ENCODE measurements at places on chromosomes 6 and 20.

GRCh38 chr20:57374343-57374930 lies 16.8 kb upstream of the RBM38 start:
- no peak for DNase-seq

GRCh38 chr20:9367746-9368145 lies 146.6 kb upstream of the LAMP5 start:
- DNase-seq, result no peak

DNA sequence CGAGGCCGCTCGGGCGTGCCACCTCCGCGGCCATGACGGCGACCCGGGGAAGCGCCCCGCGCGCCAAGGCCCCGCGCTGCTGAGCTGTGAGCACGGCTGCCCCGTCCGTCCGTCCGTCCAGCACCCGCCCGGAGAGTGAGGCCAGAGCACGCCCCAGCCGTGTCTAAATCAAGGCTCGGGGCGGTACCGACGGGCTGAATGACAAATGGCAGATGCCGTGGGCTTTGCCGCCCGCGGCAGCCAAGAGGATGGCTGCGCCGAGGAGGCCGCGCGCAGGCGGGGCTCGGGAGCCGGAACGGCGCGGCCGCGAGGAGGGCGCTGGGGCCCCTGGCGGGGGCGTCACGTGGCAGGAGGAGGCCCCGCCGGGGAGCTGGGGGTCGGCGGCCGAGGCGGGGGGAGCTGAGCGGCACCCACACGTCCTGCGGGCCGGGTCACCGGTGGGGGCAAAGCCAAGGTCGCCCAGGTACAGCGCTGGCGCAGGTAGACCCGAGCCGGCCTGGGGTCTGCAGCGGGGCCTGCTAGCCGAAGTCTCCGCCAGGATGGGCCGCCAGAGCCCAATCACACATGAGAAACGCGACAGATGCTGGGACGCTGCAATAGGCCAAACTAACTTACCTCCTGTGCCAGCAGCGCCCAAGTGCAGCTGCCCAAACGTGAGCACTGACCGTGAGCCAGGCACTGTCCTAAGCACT lies at the start of gene PLAGL1:
Gene PLAGL1 (minus strand): TSS at position 140 of the 692 bp plus-strand sequence. CDS start 60,123 bp downstream, outside the sequence.
- DNase-seq, result peak; percentile 16

DNA sequence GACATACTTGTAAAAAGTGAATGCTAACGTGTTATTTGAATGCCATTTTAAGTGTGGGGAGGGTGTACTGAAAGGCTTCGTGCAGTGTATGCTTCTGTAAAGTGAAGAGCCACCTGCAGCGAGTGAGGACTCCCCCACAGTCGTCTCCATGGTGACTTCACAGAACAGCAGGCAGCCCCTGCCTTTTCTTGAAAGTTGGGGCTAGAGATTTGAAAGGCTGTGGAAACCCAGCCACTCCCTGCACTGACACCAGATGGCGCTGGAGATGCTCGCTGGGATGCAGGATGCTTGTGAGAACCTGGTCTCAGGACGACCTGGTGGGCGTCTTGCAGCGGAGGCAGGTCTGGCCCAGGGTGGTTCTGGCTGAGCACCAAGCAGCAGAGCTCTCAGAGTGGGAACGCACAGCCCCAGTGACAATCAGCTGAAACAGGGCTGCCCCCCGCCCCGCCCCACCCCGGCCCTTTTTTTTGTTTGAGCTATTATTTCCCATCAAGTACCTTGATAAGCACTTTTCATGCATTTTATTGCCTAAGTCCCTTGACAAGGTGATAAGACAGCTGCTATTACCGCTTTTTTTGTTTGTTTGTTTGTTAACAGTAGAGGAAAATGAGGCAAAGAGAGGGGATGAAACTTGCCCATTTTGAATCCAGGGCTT lies 150.3 kb downstream of the SYCP2 start:
- no peak for DNase-seq

DNA sequence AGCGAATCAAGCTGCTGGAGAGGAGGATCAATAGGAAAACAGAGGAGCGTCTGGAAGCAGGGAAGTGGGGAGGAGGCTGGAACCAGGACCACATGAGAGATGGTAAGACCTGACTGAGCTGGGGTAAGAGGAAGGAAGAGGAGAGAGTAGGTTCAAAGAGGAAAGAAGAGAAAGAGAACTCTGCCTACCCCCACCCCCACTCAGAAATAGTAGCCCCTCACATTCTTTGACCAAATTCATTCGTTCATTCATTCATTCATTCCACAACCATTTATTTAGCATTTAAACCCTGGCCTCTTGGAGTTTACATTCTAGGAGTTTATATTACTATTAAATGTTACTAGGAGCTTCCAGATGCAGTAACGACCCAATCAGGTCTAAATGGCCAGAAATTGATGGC lies 15.8 kb upstream of the HCK start:
- no peak for DNase-seq

DNA sequence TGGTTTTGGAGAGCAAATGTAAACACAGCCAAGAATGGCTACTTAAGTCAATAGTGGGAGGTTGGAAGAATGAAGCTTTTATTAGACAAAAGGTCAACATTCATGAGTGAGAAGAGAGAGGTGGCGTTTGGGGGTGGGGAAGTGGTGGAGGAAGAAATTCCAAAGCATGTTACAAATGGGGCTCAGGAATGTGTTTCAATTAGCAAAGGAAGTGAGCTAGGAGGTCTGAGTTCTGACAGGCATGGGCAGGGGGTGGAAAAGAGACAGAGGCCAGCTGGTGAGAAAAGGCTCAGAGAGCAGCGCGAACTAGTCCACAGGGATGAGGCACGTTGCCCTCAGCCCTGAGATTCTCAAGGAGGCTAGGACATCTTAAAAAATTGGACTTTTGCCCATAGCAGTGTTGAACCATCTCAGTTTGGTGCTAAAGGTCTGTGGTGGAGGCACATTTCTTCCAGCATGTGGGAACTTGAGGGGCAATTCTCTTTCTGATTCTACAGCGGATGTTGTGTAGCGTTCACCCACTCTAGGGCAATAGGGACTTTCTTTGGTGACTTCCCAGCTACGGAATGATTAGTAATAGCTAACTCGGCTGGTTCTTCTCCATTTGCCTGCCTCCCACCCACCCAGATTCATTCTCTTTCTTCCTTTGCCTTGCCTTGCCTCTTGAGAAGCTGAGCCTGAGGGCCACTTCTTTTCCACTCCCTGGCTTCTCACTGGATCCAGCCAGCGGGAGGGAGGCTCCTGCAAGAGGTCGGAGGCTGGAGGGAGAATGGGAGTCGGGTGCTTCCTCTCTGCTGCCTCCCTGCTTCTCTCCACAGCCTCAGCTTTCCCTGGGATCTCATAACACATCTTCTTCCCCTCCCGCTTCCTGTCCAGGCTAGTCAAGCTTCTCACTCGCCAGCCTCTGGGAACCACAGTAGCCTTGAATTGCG lies 45.1 kb upstream of the NEDD9 start:
- peak; percentile 70 for DNase-seq

GRCh38 chr20:51517839-51518238 lies 24.7 kb downstream of the NFATC2 start:
- no peak for DNase-seq

DNA sequence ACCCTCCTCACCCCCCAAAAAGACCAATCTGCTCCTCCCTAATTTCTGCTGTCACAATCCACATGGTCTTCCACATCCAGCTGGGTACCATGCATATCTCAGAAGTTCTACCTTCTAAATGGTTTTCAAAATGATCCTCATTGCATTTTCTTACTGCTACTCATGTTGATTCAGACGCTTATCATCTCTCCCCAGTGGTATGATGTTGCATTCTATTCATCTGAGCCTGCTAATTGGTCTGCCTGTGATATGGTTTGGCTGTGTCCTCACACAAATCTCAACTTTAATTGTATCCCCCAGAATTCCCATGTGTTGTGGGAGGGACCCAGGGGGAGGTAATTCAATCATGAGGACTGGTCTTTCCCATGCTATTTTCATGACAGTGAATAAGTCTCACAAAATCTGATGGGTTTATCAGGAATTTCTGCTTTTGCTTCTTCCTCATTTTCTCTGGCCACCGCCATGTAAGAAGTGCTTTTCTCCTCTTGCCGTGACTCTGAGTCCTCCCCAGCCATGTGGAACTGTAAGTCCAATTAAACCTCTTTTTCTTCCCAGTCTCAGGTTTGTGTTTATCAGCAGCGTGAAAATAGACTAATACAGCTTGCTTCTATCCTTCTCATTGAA lies 41.4 kb upstream of the CLIC5 start:
- no peak for DNase-seq

DNA sequence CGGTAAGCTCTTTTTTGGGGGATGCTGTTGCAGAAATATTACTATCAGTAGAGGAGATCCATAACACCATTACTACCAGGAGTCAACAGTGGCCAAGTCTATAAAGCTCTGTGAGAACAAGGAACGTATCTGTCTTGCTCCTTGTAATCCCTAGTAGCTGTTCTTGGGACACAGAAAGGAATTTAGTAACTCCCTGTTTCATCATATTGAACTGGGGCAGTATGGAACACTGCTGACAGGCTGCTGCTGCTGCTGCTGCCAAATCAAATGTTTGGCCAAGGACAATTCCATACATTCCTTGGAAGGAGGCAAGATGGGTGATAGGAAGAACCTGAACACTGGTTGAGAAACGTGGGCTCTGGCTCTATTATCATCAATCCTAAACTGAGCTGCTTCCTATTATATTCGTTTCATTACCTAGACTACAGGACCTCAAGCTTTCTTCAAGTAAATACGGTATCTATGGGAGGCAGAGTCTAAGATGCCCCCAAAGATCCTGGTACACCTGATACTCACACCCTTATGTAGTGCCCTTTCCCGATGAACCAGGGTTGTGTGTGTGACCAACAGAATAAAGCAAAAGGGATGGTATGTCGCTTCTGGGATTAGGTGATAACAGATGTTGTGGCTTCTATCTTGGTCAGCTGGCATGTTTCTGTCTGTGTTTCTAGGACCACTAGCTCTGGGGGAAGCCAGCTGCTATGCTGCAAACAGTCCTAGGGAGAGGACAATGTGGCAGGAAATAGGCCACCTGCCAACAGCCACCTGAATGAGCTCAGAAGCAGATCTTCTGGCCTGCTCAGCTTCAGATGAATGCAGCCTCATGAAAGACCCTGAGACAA lies 39.5 kb downstream of the ELOVL5 start:
- DNase-seq, result no peak

- DNase-seq, result no peak
Observed at GRCh38 chr6:157235600-157236039, 87.7 kb downstream of the TMEM242 start.

- DNase-seq, result no peak
Observed at GRCh38 chr6:2378891-2379652, 133.7 kb upstream of the GMDS start.

- no peak for DNase-seq
Observed at GRCh38 chr6:159084493-159085091, 39.8 kb upstream of the TAGAP start.

GRCh38 chr6:144159223-144159622 lies 8.9 kb downstream of the STX11 start:
- no peak for DNase-seq

DNA sequence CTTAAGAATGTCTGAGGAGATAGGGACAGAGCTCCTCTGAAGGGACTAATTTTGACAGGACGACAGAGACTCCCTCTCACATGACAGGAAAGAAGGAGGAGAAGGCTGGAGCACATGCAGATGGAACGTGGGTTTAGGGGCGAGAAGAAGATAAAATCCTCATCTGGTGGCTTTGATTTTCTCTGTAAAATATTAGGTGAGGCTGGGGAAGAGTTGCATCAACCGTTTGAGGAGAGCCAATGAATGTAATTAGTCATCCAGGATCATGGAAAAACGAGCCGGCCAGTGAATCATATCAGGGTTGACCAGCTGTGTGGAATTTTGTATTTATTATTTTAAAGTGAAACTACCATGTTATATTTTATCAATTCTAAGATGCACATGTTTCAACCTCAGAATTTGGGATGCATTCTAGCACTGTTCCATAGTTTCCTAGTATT lies 46.9 kb upstream of the ADGRF4 start:
- peak; percentile 16 for DNase-seq

DNA sequence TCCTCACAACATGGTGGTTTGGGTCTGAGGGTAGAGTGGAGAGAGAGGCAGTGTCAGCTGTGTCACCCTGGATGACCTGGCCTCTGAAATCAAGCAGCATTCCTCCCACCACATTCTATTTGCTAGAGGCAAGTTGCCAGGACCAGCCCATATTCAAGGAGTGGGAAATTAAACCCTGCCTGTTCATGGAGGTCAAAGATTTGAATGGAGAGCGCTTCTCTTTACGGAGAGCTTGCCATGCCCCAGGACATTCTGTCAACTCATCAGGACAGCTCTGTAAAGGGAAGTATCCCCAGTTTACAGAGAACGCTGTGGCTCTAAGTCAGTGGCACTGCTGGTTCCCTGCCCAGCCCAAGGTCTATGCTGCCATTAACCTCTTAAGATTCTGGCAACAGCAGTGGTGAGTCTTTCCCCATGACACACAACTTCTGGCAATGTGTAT lies 90.0 kb upstream of the INSM1 start:
- DNase-seq, result no peak

DNA sequence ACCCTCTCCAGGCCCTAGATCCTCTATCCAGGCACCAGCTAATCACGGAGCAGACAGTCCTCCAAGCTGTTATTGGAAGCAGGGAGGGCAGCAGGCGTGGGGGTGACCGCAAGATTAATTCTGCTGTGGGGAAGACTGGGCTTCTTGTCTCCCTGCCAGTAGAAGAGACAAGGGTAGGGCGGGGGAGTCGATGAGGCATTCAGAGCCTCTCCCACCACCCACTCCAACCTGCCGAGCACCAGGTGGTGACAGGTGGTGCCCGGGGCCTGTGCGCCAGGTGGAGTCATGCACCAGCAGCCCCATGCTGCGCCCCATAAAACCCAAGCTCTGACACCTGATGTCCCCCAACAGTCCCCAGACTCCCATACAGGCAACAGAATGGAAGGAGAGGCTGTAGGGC lies 89.6 kb downstream of the CDH22 start:
- no peak for DNase-seq

GRCh38 chr6:43159599-43159998 lies 11.5 kb upstream of the SRF start:
- DNase-seq, result no peak

GRCh38 chr20:50232651-50233324 lies 42.2 kb downstream of the CEBPB start:
- no peak for DNase-seq

- no peak for DNase-seq
Observed at GRCh38 chr6:10617008-10617696, 77.3 kb downstream of the C6orf52 start.

GRCh38 chr20:6311841-6312655 lies 189.2 kb upstream of the FERMT1 start:
- no peak for DNase-seq

- DNase-seq, result no peak
Observed at GRCh38 chr6:101800598-101800997, 407.1 kb downstream of the GRIK2 start.

- DNase-seq, result no peak
Observed at GRCh38 chr20:63860325-63861051, 810 bp upstream of the ABHD16B start.
